ENCODE measurements at places on chromosomes 1 and 21. TPM values are rescaled to one million over a fixed set of nuclear protein-coding genes. Genes with fewer than 3 reads are reported as not detected.

NIBAN1 gene
- total RNA-seq = 2.8 TPM

DNA sequence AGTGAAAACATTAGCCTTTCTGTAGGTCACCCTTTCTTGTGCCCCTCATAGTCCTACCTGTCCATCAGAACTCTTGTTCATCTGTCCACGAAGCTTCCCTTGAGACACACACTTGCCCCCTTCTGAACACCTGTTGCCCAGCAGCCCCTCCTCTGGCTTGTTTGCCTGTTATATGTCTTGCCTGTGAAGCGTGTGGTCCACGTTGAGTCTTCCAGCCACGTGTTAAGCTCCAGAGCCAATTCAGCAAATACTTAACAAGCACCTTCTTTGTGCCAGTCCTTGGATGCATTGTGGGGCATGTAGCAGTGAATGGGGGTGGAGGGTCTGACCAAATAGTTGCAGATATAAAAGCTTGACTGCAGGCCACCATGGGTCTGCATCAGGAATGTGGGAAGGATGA, 66.6 kb downstream of the MAN1C1 start:
- no peak for DNase-seq
- no peak overlapping the region for H3K27ac ChIP-seq
- peaks cover 2% of the 10 kb centered on the region for H3K27me3 ChIP-seq
- no peaks in the 10 kb centered on the region for H3K4me1 ChIP-seq
- no peaks in the 10 kb centered on the region for H3K36me3 ChIP-seq

DNA sequence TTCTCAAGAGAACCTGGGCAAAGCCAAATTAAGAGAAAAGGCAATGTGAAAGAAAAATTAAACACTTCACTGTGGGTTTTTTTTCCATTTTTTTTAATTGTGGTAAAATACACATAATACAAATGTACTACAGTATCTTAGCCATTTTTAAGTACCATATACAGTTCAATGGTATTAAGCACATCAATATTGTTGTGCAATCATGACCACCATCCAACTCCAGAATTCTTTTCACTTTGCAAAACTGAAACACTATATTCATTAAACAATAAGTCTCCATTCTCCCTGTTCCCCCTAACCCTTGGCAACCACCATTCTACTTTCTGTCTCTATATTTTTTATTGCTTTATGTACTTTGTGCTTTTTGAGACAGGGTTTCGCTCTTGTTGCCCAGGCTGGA, 17.8 kb upstream of the OTUD7B start:
- no peaks in the 10 kb centered on the region for H3K36me3 ChIP-seq
- DNase-seq = no peak
- no peaks in the 10 kb centered on the region for H3K27me3 ChIP-seq
- H3K27ac ChIP-seq = no peak overlapping the region
- no peaks in the 10 kb centered on the region for H3K4me1 ChIP-seq

- peaks cover 16% of the 10 kb centered on the region for H3K4me1 ChIP-seq
- H3K36me3 ChIP-seq = no peaks in the 10 kb centered on the region
- H3K27me3 ChIP-seq = no peaks in the 10 kb centered on the region
- peak; percentile 16 for DNase-seq
- H3K27ac ChIP-seq = no peak overlapping the region
Observed at GRCh38 chr21:34091607-34092006, 18.2 kb downstream of the MRPS6 start.

DNA sequence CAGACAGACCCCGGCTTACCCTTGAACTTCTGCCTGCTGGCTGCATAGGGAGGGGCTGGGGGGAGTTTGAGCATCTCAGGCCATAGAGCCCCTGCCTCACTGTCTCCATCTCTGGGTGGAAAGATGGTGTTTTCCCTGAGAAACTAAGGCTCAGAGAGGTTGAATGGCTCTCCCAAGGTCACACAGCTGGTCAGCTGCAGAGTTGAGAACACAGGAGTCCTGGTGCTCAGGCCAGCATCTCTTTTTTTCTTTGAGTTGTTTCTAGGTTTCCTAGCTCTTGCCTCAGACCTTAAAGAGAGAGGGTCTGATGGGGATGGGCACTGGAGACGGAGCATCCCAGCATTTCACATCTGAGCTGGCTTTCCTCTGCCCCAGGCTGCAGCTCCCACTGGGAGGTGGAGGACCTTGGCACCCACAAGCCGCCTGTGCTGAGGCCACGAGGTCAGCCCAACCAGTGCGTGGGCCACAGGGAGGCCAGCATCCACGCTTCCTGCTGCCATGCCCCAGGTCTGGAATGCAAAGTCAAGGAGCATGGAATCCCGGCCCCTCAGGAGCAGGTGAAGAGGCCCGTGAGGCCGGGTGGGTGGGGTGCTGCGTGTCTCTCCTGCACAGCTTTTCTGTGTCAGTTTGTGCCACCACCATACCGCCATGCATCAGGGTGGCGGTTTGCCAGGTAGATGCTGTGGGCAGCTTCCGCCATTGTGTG, 21.8 kb downstream of the PCSK9 start:
- no peak overlapping the region for H3K4me3 ChIP-seq
- H3K36me3 ChIP-seq = no peaks in the 10 kb centered on the region
- no peak for DNase-seq
- no peaks in the 10 kb centered on the region for H3K27me3 ChIP-seq

DNA sequence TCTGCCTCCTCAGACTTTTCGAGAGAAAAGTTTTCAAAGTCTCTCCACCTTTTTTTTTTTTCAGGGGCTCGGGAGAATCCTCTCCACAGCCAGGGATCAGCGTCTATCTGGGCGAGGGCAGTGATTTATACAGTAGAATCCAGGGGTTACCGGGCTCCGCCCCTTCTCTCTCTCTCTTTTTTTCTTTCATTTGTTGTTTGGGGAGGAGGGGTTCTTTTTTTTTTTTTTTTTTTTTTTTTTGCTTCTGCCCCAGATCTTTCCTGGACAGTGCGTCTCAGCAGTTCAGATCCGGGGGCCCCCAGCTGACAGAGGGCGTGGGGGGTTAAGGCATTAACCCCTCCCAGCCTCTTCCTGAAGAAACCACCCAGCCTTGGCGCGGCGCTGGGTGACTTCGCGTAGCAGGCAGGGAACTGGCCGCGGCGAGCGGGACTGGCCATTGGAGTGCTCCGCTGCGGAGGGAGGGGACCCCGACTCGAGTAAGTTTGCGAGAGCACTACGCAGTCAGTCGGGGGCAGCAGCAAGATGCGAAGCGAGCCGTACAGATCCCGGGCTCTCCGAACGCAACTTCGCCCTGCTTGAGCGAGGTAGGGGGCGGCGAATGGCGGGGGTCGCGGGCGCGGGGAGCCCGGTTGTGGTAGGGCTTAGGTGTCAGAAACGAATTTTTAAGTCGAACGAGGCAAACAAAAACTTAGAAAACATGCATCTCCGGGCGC, at the start of gene S1PR1:
Gene S1PR1, plus strand, starts transcription at position 504 of the 713 bp plus-strand sequence. CDS start 1,966 bp downstream, outside the sequence.
- H3K36me3 ChIP-seq = peaks cover 19% of the 10 kb centered on the region
- peaks cover 37% of the 10 kb centered on the region for H3K4me1 ChIP-seq
- DNase-seq = peak; percentile 96
- H3K4me3 ChIP-seq = peak within 1 kb of the TSS; percentile 100
- H3K27ac ChIP-seq = peak within 1 kb of the TSS; percentile 99

DNA sequence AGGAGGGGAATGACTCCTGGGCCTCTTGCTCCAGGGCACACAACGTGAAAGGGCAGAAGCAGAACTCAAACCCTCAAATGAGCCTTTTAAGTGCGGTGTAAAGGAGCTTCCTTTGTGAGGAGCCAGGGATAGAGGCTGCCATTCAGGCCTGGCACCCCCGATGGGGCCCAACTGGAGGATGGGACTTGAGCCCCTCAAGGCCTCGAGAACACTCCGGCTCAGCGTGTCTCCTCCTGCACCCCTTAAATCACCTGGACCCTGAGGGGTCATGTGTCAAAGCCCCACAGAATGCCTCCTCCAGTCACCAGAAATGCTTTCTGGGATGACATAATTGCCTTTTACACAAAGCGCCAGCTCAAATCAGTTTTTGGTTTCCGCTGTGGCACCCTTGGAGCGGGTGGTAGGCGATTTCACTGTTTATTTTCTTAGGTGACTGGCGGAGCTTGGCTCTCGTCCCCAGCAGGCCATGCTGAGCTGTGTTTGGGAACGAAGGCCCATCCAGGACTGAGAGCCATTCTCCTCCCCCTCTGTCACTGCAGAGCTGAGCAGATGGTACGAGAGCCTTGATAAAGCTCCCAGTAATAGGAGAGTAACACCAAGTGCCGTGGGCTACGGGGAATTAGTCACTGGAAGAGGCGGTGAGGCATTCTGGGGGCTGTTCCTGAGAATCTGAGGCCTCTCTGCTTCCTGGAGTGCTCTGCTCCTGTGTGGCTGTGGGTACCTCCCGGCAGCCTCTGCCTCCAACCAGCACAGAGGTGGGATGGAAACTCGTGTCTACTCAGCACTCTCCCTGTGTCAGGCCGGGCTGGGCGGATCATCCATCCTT, 163.0 kb downstream of the GRIK3 start:
- no peak overlapping the region for H3K4me3 ChIP-seq
- no peaks in the 10 kb centered on the region for H3K36me3 ChIP-seq
- no peaks in the 10 kb centered on the region for H3K27me3 ChIP-seq

DNA sequence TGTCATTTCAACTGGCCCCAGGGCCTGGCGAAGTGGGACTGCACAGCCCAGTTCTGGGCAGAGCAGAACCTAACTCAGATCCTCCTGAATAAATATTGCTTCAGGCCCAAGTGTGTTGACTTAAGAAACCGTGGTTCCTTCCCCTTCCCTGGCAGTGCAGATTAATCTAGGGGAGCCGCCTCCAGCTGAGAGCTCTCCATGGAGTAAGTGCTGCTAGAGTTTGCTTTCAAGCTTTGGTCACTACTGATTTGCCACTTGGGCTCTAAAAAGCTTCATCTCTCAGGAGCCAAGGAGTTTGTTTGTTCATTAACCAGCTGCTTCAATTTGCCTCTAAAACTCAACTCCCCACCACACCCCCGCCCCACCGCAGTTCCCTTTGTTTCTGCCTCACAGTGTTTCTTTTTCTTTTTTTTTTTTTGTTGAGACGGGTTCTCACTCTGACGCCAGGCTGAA, 112.1 kb downstream of the DTL start:
- no peak overlapping the region for H3K27ac ChIP-seq
- no peak overlapping the region for H3K4me3 ChIP-seq
- no peaks in the 10 kb centered on the region for H3K27me3 ChIP-seq
- H3K36me3 ChIP-seq = no peaks in the 10 kb centered on the region
- no peak for DNase-seq

All from endothelial cell of umbilical vein (primary cell).